ENCODE measurements at places on chromosomes 5 and 9. TPM values are rescaled to one million over a fixed set of nuclear protein-coding genes. Genes with fewer than 3 reads are reported as not detected.

Gene NEUROG1
- total RNA-seq = not detected

Gene ATP6V1G1
- 151 TPM for total RNA-seq

Gene SLC25A48
- total RNA-seq = 1.8 TPM

Gene PCDHB6
- 3.6 TPM for total RNA-seq

Gene FBP2
- not detected for total RNA-seq

Gene SNCAIP
- total RNA-seq = 9.8 TPM

Gene LRRC70
- 8.6 TPM for total RNA-seq

Gene HTR4
- total RNA-seq = 0.66 TPM

Gene RARS1
- total RNA-seq = 67.7 TPM

Gene CARD9
- total RNA-seq = 3.3 TPM

Gene CXCL14
- total RNA-seq = 46.9 TPM

Gene SYK
- total RNA-seq = 37.8 TPM

Gene MARCOL
- total RNA-seq = not detected

Gene HAVCR2
- total RNA-seq = 10.8 TPM
